Cortex of kidney (tissue), 1 donor: ENCODE measurements at places on chromosomes 5 and 9.

DNA sequence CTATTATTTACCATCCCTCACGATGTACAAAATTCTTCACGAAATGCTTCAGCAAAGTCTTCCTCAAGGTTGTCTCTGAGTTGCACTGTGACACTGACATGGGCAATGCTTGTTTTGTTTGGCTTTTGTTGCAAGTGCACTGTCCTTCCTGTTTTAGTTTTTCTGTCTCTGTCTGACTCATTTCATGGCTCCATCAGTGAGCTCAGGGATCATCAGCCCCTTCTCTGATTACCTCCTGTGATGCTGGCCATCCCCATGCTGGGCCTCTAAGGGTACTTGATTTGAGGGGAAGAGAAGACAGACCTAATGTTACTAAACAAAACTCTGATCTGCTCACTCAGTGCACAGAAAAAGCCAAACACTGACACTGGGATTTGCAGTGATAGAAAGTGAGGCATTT, 37.6 kb upstream of the STX17 start:
- no peak for DNase-seq

DNA sequence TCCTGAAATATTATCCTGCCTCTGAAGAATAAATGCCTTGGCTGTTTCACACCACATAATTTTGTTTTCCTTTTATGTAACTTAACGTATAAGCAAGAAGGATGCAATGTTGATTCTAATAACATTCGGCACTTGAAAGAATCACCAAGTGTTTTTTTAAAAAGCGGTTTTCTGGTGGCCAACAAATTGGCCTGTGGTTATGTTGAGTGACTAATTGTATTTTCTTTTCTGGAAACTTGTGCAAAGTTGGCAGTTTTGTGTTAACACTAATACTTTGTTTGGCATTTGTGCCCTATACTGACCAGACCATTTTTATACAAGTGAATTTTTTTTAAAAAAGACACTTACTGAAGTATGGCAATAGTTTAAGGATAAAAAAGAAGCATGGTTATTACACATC, 452.7 kb downstream of the BNC2 start:
- no peak for DNase-seq

DNA sequence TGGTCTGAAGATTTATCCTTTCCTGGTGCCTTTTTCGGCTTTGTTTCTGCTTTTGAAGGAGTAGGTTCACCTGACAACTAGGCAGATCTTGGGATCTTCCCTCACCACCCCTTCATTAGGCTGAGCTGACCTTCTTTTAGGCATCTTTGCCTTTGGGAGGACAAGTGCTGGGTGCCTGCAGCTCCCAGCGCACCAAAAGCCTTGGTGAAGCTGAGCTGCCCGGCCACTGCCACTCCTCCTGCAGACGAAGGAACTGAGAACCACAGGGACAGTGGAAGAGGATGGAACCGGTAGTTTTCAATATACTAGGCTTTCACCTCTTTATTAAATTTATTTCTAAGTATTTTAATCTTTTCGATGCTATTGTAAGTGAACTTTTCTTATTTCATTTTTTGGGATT, 16.8 kb upstream of the MARCOL start:
- no peak for DNase-seq

DNA sequence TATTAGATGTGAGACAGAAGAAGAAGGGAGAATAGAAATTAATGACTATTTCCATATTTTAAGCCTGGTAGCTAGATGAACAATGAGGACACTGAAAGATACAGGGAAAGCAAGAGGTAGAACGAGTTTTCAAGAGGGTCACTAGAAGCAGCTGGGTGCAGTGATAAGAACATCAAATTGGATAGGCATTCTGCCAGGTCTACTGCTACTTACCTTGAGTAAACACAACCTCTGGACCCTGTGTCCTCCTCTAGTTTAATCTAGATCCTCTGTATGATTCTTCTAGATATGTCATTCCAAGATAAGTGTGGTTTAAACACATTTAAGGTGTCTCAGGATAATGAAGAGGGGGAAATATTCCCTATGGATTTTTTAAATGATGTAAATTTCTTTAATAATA, 31.2 kb downstream of the OTP start:
- no peak for DNase-seq

DNA sequence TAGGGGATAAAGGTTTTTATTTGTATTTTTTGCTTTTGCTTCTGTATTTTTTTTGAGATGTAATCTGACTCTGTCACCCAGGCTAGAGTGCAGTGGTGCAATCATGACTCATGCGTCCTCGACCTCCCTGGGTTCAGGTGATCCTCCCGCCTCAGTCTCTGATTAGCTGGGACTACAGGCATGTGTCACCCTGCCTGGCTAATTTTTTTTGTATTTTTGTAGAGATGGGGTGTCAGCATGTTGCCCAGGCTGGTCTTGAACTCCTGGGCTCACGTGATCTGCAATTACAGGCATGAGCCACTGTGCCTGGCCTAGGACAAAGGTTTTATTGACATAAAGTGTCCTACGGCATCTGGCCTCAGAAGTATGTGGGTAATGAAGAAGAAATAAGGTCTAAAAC, 297.1 kb upstream of the C9orf72 start:
- no peak for DNase-seq

GRCh38 chr9:89418882-89419640, 78.9 kb downstream of the SEMA4D start:
- DNase-seq, result no peak

DNA sequence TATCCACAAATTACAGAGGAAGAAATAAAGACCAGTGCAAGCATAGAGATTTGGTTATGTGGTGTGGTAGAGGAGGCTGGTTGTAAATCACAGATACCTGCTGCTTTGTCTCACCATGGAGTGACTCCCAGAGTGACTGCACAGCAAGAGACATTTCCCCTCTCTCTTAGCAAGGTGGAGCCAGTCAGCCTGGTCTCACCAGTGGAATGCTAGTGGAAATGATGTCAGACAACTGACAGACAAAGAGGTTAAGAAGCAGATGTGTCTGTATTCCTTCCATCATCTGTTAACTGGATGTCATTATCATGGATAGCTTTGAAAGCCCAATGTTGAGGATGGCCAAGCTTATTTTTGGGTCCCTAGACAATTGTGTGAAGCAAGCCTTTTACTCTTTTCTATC, 509.4 kb upstream of the SEMA6A start:
- no peak for DNase-seq

DNA sequence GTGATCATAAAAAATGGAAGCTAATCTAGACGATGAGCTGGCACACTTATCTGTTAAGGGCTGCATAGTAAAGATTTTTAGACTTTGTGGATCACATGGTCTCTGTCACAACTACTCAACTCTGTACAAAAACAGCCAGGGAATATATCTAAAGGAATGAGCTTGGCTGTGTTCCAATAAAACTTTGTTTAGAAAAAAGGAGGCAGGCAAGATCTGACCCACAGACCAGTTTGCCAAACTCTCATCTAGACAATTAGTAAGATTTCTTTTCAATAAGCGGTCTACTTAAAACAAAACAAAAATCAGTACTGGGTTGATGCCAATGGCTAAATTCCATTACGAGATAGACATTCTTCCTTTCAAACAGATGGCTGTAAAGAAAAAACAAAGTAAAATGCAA, 53.0 kb upstream of the RETREG1 start:
- DNase-seq, result no peak

GRCh38 chr5:67581203-67581602, 384.6 kb upstream of the CD180 start:
- DNase-seq, result no peak

DNA sequence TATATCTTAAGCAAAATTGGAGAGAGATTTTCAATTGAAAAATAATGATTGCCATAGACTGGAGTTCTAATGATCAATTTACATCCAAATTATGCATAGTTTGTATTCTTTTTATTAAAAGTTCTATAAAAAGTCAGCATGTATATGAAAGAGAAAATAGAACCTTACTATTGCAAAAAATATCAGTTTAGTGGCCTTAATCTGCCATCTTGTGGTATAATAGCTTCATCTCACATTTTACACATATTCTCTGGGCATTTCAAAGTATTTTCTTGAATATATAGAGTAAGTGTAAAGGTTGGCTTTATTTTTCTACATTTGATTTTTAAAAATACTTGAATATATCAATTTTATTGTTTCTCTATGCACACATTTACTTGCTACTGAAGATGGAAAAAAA, 1858.6 kb upstream of the CDH9 start:
- DNase-seq, result no peak

DNA sequence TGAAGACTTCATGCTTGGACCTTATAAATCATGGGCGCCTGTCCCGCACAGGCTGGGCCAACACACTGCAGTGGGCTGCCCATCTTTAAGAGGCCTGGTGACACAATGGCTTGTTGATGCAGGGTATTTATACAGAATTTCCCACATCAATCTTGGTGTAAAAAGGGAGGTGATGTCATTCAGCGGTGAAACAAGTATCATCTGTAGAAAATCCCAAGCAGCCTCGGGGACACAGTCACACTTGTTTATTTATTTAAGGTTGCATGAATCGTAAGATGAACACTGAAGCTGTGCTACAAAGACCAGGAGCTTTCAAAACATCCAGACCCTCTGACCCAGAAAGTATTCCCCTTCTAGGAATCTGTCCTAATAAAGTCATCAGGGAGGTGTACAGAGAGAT, 40.5 kb downstream of the SMIM23 start:
- no peak for DNase-seq

GRCh38 chr5:148574167-148574566, 80.2 kb downstream of the HTR4 start:
- DNase-seq, result no peak

GRCh38 chr9:130636648-130637020, 27.8 kb upstream of the PRDM12 start:
- no peak for DNase-seq
